Astrocyte of the cerebellum (primary cell): ENCODE measurements at places on chromosomes 5 and 9.

DNA sequence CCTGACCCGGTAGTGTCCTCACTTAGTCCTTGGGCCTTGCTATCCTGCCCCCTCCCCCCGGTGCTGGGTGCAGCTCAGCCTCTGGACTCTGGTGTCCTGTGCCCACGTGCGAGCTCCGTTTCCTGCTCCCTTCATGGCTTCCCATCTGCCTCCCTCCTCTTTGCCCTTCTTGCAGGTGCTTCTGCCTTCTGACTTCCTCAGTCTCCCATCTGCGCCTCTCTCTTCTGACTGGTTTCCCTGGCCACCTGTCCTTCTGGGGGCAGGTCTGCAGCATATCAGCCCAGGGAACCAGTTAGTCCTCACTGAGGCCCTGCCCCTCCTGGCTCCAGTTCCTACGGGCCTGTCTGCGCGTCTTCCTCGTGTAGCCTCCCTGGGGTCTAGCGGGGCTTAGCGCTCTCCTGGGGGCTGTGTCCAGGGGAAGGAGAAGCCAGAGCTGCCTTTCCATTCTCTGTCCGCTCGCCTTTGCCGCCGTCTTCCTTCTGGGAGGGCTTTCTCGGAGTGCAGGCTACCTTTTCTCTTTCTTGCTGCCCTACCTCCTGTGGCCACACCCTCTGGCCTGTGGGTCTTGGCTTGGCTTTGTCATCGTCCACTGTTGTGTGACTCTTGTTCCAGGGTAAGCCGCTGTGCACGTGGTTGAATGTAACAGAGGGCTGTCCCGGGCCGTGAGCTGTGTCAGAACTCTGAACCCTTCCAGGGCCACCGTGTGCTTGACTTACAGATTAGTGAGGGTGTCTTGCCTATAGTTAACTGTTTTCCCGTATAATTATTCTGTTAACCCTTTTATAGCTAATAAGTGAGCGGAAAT lies 51.8 kb downstream of the EHMT1 start:
- no peak for DNase-seq

DNA sequence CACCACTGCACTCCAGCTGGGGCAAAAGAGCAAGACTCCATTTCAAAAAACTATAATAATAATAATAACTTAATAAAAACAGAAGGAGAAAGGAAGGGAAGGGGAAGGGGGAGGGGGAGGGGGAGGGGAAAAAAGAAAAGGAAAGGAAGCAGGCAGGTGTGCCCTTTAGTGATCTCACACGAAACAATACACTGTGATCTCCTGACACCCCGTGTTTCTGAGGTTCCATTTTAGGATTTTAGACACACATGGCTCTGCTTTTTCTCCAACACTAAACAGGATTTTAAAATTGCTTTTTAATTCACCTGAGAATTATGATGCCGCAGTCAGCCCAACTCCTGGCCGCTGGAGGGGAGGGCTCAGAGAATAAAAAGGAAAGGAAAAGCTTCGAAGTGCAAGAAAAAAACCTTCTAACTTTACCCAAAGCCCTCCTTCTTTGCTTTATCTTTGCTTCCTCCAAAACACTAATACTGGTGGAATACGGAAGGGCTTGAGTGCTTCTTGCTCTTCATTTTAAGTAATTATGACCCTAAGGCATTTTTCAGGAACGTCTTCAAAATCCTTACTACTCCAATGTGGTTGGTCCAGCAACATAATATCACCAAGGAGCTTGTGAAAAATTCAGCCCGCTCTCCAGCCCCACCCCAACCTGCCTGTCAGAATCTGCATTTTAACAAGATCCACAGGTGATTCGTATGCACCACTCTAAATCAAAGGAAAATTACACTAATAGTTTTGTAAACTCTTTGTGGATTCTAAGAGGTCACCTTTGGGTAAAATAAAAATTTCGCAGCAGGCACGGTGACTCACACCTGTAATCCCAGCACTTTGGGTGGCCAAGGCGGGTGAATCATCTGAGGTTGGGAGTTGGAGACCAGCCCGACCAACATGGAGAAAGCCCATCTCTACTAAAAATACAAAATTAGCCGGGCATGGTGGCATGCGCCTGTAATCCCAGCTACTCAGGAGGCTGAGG lies 66.0 kb downstream of the MYO10 start:
- DNase-seq, result no peak

DNA sequence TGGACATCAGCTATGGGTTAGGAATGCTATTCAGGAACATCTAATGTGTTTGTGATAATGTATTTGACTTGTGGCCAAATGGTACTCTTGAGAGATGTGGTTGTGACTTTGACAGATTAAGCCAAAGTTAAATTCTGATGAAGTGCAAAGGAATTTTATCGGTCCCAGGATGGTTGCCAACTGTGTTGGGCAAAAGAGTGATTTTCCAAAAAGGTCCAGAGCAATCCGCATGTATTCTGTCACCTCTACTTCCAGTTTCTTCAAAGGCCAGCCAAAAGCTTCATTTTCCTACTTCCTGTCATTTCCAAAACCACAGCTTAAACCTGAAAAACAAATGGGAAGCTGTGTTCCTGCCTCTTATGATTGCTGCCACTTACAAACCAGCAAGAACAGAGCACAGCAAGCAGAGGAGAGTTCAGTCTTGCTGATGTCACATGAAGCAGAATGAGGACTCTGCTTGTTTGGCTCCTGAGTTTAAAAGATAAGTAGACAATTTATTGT lies 59.8 kb downstream of the MARCHF3 start:
- DNase-seq, result peak; percentile 34

DNA sequence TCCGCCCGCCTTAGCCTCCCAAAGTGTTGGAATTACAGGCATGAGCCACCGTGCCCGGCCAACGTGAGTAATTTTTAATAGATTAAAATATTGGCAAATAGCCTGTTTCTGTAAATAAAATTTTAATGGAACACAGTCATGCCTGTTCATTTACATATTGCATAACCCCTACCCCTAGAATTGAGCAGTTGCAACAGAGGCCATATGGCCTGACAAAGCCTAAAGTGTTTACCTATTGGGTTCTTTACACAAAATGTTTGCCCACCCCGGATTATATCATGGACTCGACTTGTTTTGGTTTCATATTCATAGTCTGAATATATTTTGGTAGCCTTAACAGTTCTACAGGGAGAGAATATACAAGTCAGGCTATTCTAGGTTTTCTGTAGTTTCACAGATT lies 5.3 kb downstream of the NSA2 start:
- DNase-seq, result no peak

DNA sequence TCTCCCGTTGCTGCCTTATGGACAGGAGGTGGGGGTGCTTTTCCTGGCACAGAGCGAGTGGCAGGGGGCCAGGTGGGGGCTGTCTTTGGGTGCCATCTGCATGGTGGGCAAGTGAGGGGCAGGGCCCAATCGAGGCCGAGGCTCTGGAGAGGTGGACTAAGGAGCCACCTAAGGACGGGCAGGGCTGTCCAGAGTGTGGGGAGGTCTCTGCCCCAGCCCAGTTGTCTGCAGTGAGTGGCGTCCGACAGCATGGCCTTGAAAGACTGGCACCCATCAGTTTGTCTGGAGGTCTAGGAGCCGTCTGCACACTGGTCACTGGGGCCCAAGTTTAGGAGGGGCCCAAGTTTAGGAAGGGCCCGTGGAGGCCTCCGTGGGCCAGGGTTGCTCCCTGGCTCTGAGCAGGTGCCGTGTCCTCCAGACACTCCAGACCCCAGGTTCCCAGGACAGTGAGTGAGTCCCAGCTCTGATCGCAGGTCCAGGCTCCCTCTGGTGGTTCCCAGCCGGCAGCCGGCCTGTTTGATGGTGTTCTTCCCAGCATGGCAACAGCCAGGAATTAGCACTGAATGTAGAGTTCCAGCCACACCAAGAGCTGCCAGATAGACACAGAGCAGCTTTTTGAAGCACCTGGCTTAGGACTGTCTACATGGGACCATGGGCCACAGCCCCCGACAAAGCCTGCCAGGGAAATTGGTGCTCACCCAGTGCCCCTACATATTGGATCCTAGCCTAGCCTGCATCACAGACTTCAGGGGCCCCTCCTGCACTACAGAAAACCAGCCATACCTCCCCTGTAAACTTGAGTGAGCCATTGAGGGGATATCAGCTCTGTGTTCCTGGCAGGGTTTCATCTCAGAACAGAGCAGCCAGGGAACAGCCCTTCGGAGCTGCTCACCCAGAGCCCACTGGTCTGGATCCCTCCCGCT lies 120.9 kb downstream of the WNK2 start:
- DNase-seq, result peak; percentile 38

DNA sequence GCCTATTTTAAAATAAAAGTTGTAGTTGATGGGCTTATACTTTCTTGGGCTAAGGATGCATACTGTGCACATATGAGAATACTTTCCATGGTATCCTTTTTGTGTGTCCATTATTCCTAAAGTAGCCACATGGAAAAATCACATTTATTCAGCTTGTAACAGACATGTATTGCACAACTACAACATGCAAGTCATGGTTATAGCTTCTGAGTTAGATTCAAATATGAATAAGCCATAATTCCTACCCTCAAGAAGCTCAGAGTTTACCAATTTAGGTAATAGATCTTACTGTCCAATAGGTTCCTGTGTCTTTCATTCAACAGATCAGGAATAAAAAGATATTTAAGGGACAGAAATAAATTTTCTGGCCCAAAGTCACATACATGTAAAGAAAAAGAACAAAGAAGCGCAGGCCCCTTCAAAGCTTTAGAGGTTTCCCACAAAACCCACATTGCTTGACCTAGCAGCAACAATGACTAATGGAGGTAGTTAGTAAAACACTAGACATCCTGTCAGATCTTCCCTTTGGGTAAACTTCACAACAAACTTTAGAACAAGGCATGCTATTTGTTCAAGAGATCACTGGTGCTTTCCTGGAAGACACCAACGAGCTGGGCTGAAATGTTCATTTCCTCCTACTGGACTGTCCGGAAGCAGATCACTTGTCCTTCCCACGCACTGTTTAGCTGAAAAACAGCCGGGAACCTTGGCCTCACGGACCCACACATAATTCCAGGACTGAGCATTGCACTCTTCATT lies 78.4 kb upstream of the ITGA1 start:
- peak; percentile 40 for DNase-seq

GRCh38 chr9:23492126-23493002 lies 333.7 kb downstream of the ELAVL2 start:
- DNase-seq, result peak; percentile 12

GRCh38 chr5:153439130-153439529 lies 51.3 kb upstream of the GRIA1 start:
- DNase-seq, result no peak

DNA sequence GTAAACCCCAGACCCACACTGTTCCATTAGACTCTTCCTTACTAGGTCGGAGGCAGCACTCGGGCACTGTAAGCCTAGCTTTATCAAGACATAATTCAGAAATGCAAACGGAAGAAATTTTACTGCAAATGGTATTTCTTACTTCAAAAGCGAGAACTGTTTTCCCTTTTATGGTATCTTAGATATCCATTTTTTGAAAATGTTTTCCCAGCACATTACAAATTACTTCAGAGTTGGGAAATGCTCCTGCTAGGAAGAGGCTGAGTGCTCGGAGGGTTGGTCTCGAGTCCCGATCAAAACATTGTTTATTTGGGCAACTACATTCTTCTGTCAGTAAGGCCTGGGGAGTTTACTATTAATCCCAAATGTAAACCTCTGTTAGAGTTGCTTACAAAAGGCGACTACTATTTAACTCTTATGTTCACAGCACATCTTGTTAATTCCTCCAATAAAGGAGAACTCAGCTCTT lies 332.9 kb downstream of the CWC27 start:
- DNase-seq, result no peak

GRCh38 chr5:125227333-125228095 lies 481.1 kb upstream of the ZNF608 start:
- DNase-seq, result no peak

DNA sequence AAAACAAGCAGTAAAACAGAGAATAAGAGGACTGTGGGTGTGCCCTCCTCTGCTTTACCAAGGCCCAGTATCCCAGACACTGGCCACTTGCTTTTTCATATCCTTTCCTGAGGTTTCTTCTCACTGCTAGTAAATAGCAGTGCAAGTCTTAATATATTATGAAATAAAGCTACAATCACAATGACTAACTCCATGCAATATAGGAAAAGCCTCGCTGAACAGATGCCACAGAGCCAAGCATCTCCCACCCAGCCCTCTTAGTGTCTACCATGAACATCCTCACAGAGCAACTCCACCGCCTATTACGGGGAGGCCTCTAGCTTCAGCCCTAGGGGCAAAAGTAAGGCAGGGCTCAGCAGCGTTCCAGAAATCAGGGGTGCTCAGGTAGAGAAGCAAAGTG lies 130.7 kb upstream of the LHFPL2 start:
- DNase-seq, result no peak

- peak; percentile 26 for DNase-seq
Measured at GRCh38 chr5:129899454-129899853, 4.8 kb upstream of the CHSY3 start.

GRCh38 chr9:7456377-7456776 lies 343.2 kb downstream of the DMAC1 start:
- no peak for DNase-seq
